Stimulated activated CD4-positive, alpha-beta T cell treated with anti-CD3 and anti-CD28 coated beads, Interleukin-15, amount 100 ng/mL, for 48 hours (primary cell): ENCODE measurements at places on chromosomes 7 and 10.
A peak's percentile ranks its signal among the peaks of the same experiment; 100 is the strongest.

DNA sequence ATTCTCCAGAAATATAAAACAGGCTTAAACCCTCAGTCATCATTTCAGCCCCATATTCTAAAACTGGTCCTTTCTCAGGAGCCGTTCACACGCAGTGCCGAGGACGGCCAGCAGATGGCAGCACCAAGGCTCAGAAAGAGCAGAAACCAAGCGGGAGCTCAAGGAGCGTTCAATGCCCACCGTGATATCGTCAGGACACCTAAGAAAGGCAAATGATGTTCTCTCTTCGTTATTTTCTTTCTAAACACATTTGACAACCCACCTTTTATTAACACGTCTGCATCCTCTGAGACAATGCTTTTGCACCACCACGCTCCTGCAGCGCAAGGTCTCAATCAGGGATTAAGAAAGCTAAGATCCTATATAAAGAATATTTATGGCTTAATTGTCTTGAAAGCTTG is 45.7 kb upstream of the RBM33 start:
- peak; percentile 66 for DNase-seq

DNA sequence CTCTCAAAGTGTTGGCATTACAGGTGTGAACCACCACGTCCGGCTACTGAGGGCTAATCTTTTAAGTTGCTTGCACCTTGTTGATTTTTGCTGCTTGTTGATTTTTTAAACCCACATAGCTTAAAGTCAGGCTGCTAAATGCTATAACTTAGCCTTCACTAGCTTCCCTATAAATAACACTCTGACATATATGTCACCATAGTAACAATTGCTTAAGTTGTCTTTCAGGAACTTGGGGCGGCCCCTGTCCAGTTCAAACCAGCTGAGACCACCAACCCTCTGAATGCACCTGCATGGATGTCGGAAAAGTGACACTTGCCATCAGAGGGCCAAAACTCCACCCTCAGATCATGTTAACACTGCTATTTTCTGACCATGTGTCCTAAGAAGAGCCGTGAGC is 47.3 kb downstream of the ST8SIA6 start:
- no peak for DNase-seq

DNA sequence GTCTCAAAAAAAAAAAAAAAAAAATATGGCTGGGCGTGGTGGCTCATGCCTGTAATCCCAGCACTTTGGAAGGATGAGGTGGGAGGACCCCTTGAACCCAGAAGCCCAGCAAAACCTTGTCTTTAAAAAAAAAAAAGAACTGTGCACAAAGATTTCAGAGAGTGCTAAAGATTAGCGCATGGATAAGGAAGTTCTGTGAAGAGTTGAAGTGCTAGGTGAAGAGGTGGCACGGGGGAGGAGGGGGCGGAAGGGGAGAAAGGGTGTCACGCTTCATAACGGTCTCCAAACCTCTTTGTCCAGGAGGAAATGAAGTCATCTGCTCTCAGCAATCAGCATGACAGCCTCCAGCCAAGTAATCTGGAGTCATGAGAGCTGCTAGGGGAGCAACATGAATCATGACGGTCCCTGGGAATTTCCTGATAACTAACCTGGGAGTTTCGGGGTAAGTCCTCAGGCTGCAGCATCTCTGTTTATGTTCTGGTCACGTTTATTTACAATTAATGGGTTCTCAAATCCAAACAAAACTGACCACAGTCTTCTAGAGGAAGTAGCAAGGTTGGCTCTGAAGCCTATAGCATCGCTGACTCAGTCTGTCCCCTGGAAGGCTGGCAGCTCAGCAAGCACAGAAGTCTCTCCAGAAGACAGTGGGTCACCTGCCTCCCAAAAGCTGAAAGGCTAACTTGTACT is 1.9 kb upstream of the PLAU start:
- DNase-seq: no peak

- no peak for DNase-seq
Observed at GRCh38 chr7:55557666-55558188, 14.6 kb downstream of the VOPP1 start.
